ENCODE measurements at places on chromosomes 5 and 9.

DNA sequence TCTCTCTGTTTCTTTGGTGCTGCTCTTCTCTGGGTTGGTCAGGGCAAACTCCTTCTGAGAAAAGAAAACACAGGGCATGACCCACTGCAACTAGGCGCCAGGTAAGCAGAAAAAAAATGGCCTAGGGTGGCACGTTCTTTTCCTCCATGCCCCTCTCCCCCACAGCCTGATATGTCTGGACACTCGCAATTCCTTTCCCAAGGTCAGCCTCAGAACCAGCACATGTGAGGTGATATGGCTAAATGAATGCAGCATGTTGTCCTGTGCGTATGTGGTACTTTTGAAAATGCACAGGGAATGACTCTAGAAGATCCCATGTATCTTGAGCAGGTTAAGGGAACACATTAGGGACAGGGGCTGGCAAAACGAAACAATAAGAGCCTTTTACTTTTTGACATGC is 77.0 kb downstream of the SIL1 start:
- no peak for DNase-seq

DNA sequence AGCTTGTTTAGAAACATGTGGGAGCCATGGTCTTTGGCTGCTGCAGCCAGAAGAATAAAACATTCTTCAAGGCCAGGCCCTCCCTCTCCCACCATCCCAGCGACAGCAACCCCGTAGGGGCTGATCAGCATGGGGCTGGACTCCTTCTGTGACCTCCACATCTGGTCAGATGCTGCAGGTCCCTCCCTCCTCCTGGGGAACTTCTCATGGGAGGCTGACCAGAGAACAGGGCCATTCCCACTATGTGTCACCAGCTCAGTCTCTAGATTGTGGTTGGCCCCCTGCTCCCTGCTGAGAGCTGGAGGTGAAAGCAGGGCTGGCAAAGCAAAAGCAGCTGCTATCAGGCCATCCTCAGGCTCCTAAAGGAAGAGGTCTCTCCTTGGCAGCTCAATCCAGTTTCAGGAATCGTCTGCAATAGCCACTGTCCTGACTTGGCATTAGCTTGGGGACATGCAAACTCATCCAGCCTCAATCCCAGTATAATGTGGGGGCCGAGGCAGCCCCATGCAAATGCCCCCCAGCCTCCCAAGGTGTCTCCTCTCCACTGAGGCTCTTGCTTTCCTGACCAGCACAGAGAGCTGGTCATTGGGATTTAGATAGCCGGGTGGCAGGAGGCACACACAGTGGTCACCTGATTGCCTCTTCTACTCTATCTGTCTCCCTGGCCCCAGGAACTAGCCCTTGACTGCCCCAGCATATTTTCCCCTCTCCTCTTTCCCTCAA is 81.5 kb downstream of the NRG2 start:
- no peak for DNase-seq

DNA sequence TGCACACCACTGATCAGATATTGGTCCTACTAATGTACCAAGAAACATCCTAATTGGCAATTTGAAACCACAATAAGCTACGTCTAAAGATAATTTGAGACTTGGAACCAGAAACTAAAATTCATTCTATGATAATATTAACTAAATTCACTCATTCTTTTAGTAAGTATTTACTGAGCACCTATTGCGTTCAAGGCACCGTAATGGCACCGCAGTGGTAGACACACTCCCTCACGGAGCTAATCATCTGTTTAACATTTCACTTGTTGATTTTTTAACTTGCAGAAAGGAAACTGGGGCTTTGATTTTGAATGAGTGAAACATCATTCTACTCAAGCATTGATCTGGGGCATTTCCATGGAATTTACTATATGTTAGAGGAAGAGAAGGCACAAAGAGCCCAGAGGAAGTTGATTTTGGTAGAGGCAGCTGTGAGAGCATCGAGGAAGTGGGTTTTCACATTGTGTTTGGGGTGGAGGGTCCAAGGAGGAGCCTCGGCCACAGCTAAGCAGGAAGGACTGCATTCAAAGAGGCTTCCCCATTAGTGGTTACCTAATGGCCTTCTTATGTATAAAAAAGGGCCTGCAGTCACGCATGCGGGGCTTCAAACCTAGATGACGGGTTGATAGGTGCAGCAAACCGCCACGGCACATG is 7.1 kb downstream of the RAPGEF1 start:
- DNase-seq, result no peak

DNA sequence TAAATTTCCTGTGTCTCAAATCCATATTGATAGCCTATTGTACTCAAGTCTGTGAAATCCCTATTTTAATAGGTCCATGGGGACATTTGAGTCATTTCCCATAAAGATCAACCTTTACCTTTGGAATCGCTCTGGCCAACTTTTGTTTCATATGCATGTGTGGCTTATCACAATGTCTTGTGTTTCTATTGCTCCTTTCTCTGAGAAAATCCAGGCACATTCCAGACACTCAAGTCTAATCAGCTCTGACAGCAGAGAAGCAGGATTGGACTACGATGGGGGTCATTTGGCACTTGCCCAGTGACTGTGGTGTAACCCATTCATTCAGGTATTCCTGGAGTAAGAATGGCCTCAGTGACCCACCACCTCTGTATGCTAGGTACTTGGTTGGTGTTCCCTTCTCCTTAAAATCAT is 48.4 kb downstream of the ACTBL2 start:
- DNase-seq, result no peak

DNA sequence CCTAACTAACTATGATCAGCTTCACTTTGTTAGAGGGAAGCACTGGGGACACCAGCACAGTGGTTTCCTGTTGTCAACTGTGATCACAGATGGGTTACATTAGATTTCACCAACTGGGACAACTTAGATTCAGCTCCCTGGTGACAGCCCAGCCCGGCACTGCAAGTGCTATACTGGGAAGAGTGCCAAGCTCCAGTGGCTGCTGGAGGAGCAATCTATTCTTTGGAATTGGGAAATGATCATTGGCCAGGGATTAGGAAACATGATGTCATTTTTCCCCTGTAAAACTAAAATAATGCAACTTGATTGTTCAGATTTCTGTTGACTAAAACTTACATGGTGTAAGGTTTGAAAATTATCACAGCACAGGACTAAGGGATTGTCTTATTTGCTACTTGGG is 33.2 kb downstream of the PTGR1 start:
- DNase-seq, result no peak

All from NCI-H2029 (cell line).